ENCODE measurements at places on chromosomes 7 and 10.

- DNase-seq: peak; percentile 78
Measured at GRCh38 chr7:17774248-17774647, 166.0 kb downstream of the SNX13 start.

GRCh38 chr10:92506336-92506735, 67.6 kb downstream of the IDE start:
- no peak for DNase-seq

GRCh38 chr7:142642316-142642715, 107.0 kb upstream of the PRSS1 start:
- DNase-seq: no peak

DNA sequence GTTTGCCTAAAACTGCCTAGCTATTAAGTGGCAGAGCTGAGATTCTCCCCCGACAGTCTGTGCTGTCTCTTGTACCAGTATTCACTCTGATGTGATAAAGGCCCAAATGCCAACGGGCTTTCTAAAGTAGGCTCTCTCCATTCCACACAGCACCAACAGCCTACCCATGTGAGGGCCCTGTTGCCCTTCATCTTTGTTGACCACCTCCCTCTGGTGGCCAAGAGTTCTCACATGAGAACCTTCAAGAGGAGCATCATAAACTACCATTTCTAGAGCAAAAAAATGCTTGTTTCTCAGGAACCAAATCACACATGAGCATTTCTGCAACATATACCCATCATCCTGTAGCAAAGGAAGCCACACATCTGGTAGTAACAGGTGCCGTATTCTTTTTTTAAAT, 185.8 kb downstream of the GRM8 start:
- DNase-seq: no peak

DNA sequence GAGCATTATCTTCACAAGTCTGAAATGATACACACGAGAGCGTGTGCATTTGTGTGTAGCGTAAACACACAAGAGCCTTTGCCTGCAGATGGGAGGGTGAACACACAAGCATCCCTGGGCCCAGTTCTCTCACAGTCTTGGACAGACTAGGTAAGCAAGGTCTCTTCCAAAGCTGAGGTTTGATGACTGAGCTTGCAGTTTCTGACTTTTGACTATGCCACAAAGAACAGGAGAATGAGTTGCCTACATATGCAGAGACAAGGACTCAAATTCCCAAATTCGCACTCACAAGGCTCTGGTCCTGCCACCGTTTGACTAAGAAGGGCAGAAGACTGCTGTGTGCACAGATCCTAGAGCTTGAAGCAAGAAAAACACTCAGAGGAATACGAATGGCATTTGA, 55.8 kb downstream of the FAM53B start:
- no peak for DNase-seq

DNA sequence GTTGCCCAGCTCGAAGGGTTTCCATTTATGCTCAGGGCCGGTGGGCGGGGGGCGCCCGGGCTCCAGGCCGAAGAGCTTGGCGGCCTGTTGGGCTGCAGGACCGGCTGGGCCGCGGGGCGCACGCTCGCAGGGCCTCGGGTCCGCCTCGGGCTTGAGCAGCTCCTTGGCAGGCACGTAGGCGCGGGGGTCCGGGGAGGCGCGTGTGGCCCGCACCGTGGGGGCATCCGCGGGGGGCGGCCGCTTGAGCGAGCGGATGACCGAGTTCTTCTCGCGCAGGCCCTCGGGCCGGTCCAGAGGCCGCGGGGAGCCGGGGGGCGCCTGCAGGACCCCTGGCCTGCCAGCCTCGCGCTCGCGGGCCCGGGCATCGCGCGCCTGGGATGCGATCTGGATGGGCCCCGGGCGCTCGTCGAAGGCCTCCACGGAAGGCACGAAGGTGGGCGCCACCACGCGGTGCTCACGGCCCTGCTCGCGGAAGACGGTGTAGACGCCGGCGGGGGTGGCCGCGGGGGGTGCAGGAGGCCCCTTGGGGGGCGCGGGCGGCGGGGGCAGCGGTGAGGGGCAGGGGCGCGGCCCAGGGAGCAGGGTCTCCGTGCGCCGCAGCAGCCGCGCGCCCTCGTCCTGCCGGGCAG, 35.2 kb downstream of the TNRC18 start:
- DNase-seq: no peak

DNA sequence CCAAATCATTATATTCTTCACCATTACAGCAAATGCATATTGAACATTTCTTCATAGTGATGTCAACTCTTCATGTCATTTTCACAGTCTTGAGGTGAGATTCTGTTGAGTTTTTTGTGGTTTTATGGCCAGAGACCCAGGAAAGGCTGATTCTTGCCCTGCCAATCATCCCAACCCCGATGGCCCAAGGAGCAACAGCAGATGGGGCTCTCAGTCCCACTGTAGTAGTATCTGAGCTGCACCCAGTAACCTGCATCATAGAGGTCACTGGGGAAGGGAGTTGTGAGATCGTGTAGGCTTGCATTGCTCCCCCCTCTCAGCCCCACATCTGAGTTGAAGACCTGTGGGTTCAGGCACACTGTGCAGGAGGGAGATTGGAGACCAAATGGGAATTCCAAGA, 26.7 kb downstream of the ZSCAN25 start:
- no peak for DNase-seq

GRCh38 chr7:2443491-2443890, 32.7 kb downstream of the GRIFIN start:
- DNase-seq: no peak

DNA sequence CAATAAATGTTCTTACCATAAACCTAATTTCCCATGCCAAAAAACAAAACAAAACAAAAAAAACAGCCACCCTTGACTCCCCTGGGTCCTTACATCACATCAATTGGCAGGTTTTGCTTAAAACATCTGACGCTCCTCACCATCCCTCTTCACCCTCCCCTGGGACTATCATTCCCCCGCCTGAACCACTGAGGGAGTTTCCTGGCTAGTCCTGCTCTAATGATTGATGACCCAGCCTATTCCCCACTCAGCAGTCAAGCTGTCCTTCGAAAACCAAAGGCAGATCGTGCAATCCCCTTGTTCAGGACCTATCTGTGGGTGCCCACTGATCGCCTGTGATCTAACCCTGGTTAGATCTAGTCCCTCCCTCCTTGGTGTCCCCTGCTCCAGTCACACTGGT, 11.2 kb upstream of the FRMPD2 start:
- no peak for DNase-seq

DNA sequence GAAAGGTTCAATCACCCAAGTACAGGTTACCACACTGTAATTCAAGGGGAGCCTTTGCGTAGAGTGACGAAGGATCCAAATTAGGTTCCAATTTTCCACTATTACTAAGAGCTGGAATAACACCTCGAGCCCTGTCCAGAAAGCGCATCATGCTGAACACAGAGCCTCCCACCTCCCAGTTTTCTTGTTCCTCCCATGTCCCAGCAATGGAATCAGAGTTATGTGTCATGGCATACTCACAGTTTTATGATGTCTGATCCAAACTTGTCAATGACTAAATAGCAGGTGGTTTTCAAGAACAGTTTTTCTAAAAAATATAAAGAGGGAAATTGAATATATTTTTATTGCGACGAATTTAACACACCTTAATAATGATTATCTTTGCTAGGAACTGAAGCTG, 50.6 kb downstream of the AOAH start:
- DNase-seq: peak; percentile 48

Measured in PC-3 (cell line).